C1 segment of cervical spinal cord (tissue), 14 donors: ENCODE measurements at places on chromosomes 5 and 9.

DNA sequence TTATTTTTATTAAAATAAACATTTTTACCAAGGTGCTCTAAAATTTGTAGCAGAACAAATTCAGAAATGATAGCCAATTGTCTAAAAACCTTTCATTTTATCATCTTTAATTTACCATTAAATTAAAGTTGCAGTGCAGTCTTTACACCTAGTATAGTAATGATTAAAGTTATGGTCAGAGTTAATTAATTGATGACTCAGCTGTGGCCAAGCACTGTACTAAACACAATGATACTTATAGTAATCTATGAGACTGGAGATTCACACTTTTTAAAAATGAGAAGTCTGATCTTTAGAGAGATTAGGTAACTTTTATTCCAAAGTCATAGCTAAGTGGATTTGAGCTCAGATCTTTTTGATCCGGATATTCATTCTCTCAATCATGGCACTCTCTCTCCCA is 621.1 kb upstream of the MEF2C start:
- no peak for DNase-seq

DNA sequence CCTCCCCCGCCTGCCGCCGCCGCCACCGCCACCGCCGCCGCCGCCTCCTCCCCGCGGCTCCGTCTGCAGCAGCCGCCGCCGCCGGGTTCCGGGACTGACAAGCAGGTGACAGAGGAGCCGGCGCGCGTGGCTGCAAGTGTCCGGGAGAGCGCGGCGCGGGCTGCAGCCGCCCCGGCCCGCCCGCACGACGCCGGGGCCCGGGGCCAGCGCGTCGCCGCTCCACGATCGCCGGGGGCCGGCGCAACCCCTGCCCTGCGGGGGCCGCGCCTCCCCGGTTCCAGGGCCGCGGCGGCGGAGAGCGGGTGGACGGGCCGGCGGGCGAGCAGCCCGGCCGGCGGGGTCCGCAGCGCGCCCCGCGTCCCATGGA is 343 bp downstream of the LMX1B start:
- DNase-seq = no peak

- DNase-seq = no peak
Measured at GRCh38 chr5:164688437-164688836, 1183.0 kb downstream of the MAT2B start.

- DNase-seq = no peak
Measured at GRCh38 chr5:99795031-99795430, 740.1 kb upstream of the FAM174A start.

GRCh38 chr5:176364765-176365350 is 429 bp upstream of the ARL10 start:
- no peak for DNase-seq

DNA sequence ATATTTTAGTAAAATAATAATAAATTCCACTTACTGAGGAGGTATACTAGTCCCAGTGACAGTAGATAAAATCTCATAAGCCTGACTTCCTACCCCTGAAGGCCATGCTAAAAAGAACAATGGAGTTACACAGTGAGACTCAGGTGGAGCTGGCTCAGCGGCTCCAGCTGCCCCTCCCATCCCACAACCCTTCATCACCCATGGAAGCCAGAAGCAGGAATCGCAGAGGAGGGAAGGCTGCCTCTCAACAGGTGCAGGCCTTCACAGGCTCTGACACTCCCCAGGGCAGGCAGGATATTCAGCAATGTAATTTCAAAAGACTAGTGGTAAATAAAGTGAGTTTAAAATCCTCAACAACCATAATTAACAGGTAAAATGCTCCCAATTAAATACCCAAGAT is 67.5 kb downstream of the FANCC start:
- no peak for DNase-seq

- DNase-seq = no peak
Measured at GRCh38 chr5:128498844-128499455, 39.1 kb downstream of the FBN2 start.

DNA sequence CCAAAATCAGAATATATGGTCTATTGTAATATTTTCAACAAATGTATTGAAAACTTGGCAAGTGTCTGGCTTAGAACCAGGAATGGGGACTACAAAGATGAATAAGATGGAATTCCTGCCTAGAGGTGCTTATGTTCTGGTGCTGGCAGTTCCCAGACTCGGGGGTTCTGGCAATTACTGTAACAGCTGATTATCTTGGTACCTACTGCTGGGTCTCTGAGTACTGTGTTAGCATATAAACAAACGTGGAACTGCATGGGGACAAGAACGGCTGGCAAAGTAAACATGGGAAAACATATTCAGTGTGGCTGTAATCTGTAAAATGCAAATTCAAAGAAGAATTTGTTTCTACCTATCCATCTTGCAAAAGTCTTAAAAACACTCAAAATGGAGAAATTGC is 89.9 kb downstream of the SLC24A2 start:
- no peak for DNase-seq

GRCh38 chr5:134957920-134958608 is 9.6 kb upstream of the CATSPER3 start:
- no peak for DNase-seq

DNA sequence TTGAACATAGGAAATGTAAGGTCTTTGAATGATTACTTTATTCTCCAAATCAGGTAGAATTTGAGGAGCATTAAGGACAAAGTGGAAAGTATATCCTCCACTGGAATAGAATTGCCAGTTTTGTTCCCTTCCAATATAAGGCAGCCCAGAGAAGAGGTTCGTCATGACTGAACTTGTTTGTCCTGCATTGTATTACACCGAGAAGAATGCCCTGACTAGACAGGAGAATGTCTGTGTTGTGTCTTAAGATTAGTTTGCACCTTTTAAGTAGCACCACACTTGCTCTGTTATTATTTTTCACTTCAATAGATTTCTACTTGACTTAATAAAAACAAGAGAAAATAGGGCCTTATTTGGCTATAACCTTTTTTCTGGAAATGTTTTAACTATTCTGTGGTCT is 586.2 kb upstream of the PTGER4 start:
- no peak for DNase-seq

DNA sequence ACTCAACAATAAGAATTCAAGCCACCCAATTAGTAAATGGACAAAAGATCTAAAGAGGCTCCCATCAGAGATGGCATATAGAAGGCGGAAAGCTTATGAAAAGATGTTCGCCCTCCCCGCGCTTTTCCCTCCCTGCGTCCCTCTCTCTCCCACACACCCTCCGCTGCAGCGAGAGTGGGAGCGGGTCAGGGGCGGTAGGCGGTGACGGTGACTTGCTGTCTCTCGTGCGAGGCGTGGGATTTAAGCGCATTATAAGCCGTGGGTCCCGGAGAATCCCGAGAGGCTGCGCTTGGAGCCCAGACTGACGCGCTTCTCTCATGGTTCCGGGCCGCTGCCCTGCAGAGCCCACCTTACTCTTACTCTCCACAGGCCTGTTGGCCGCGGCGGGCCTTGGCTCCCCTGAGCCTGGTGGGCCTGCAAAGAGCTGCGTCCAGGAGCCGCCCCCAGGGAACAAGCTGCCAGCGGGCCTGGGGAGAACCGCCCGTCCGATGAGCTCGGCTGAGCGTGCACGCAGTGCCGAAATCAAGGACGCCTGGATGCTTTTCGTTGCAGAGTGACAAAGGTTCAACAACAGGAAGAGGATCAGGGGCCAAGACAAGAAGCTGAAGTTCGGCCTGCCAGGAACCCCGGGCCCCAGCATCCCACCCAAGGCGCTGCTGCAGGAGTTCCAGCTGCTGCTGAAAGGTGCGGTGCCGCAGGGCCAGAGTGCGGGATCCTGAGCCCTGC is 42.6 kb upstream of the BICD2 start:
- no peak for DNase-seq

DNA sequence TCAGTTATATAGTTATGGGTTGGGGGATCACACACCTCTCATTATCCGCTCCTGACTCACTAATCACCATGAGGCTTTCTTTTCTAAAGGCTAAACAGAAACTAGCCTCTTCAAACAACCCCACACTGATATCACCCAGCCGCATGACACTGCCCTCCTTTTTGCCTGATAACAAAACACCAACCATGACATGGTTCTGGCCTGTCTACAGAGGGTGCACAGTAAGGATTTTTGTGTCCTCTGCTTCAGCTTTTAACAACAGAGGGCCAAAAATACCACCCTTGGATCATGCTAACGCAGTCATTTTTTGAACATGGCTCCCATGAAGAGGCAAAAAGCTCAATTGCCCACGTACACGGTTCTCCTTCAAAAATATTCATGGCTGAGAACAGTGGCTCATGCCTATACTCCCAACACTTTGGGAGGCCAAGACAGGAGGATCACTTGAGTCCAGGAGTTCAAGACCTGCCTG is 4.0 kb downstream of the CMBL start:
- DNase-seq = no peak

DNA sequence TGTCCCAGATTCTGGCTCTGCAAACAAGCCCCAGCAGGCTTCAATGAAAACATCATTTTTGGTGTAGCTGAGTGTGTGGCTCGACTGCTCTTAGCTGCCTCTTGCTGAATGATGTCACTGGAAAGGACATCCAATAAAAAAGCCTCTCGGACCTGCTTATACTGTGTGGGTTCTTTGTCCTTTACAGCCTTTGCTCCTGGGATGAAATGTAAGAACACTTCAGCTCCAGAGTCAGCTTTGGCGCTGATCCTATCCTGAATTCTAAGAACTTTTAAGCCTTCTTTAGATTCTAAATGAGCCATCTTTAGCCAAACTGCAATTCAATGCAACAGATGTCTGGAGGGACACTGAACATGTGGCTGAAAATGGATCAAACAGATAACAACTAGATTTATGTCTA is 404.6 kb upstream of the C9orf72 start:
- no peak for DNase-seq

DNA sequence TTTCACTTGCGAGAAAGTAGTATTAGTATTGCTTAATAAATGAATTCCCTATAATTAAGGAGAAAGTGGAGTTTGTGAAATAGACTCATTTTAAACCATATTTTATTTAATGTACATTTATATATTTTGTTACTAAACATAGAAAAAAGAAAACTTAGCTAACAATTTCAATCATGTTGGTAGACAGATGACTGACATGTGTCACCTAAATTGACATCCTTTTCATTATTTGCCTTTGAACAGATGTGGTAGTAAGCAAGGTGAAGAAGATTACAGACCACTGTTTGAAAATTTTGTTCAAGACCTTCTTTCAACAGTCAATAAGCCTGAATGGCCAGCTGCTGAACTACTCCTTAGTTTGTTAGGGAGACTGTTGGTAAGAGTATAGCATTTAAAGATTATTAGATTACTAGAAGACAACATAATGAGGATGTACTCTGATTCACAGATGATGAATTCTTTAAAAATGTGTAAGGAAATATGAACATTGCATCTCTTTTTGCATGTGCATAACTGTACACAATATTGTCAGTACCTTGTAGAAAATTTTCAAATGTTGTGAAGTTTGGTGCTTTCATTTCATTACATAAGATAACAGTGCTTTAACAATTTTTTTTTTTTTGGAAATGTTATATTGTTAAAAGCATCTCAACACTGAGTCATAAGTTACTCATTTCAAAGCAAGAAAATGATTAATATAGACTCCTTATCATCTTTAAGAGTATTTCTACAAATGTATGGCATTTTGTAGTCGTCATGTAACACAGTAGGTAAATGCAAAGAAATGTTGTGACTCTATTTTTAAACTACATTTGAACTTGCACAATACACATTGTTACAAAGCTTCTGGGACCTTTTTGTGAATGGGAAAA is 139.5 kb downstream of the NIPBL start:
- DNase-seq = no peak

GRCh38 chr5:16679863-16680262 is 63.1 kb upstream of the RETREG1 start:
- DNase-seq = no peak

GRCh38 chr5:131259326-131259725 is 4.5 kb upstream of the CDC42SE2 start:
- no peak for DNase-seq

DNA sequence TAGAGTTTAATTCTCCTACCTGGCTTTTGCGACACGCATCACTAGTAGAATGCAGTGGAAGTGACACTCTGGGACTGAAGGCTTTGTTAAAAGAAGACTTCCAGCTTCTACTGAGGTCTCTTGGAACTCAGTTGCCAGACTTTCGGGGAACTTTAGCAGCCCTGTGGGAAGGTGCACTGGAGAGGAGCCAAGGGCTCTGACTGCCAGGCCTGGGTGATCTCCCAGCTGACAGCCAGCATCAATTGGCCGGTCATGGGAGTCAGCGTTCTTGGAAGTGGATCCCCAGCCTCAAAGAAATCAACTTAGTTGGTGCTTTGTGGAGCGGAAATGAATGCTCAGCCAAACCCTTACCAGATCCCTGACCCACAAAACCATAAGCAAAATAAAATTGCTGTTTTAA is 87.1 kb downstream of the OSTF1 start:
- DNase-seq = no peak

GRCh38 chr5:85703296-85703695 is 914.4 kb upstream of the COX7C start:
- no peak for DNase-seq
